ENCODE measurements at places on chromosomes 4 and X.
A peak's percentile ranks its signal among the peaks of the same experiment; 100 is the strongest.

DNA sequence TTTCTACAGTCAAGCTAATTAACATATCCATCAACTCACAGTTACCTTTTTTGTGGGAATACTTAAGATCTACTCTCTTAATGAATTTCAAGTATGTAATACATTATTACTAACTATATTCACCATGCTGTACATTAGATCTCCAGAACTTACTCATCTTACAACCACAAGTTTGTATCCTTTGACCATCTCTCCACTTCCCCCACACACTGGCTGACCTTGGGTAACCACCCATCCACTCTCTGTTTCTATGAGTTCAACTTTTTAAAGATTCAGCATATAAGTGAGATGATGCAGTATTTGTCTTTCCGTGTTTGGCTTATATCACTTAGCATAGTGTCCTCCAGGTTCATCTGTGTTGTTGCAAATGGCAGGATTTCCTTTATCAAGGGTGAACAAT, 30.5 kb upstream of the MAGED1 start:
- no peak for DNase-seq

DNA sequence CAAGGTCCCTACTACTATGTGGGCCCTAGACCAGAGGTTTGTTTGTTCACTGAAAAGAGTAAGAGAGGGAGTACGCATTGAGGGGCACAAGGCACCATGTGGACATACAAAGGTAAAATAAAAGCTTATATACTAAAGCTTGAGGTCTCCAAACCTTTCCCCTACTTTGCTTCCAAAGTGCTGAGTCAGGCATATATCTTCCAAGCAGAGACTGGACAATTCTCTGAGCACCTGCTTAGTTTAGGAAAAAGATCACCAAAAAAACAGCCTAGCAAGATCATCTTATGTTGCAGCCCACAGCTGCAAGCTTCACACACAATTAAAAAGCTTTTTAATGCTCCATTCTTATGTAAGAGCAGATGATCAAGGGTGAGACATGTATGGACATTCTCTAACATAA, 119.5 kb downstream of the WDFY3 start:
- DNase-seq, result no peak

- peak; percentile 95 for DNase-seq
These were observed 137.5 kb downstream of the PALLD start for GRCh38 chr4:168634276-168634802.

- peak; percentile 18 for DNase-seq
These were observed 373.6 kb upstream of the MAGEB2 start for GRCh38 chrX:29841750-29842149.

DNA sequence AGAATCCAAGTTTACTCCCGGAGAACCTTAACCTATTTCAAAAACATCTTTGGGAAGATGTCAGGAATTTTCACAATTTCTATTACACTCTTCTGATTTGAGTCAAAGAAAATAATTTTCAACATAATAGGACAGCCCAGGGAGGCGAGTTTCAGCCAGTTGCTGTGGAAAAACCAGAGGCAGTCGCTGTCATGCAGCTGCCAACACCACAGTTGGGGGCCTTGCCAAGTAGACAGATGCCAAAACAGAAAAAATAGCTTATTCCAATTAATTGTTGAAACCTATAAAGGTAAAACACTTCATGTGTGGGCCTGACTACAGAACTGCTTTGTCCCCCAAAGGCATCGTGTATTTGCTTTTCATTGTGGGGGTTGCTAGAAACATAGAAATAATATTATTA, 225.8 kb downstream of the DMD start:
- DNase-seq, result no peak

DNA sequence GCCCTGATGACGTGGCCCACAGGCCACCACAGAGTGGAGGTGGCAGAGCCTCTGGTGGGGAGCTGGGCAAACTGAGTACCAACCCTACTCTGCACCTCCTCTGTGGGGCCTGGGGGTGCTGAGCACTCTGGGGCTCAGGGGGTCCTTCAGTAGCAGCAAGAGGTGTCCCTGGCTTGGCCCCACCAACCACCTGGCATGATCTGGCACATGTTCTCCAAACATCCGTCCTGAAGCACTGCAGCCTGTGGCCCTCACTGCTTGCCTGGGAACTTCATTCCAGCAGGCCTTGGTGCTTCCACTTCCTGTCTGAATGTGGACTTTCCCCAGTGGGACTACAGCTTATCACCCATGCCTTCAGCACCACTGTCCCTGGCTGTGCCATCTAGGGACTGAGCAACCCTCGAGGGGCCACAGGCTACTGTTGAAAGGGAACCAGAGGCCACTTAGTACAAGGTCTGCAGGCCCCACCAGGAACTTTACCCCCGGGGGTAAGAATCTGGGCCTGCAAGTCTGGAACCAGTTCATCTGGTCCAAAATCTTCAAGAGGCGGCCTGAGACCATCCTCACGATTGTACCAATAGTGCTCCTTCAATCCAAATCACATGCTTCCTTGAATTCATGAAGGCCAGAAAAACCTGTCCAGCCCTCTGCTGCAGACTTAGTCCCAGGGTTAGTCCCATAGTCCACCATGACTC, 13.2 kb downstream of the TNIP2 start:
- no peak for DNase-seq

DNA sequence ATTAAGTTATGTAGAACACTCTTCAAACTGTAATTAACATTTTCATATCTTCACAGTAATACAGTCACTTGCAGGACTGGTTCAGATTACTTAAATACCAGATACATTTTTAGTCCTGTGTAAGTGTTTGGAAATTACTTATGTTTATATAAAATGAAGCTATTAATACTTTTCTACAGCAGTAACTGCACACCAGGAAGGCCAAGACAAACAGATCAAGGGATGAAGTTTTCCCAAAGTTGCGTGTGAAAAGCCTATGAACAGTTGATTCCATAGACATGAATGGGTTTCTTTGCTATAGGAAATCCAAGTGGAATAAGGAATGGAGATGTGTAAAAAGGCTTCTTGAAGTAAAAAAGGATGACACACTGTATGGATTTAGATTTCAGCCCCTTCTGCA, 28.9 kb upstream of the DRP2 start:
- no peak for DNase-seq

GRCh38 chrX:2489446-2490445, 11.0 kb downstream of the DHRSX start:
- no peak for DNase-seq

DNA sequence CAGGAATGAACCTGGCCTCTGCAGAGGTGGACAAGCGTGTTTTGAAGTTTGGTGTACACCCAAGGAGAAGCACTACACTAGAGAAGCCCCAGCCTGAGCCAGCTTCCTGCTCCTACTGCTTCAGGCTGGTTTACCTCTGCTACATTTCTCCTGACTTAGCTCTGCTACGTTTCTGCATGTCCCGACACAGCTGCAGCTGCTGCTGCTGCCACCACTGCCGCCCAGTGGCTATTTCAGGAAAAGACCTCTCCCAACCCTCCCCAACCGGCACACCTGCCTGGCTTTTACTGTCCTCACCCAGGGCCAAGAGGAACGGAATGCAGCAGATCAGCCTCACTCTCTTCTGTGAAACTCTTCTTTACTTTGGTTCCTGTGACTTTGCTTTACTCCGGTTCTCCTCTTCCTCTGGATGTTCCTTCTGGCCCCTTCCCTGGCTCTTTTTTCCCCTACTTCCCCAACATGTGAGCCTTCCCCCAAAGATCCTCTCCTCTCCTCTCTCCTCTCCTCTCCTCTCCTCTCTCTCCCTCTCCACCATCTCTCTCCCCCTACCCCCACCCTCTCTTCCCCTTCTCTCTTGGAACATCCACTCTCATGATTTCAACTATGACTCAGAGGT, 3.1 kb upstream of the P2RY4 start:
- no peak for DNase-seq

GRCh38 chr4:1031956-1032795, 20.8 kb downstream of the FGFRL1 start:
- DNase-seq, result no peak

- DNase-seq, result no peak
These were observed 2.1 kb upstream of the STAP1 start for GRCh38 chr4:67556436-67556835.

- DNase-seq, result no peak
These were observed 124.4 kb downstream of the CPE start for GRCh38 chr4:165502916-165503907.

DNA sequence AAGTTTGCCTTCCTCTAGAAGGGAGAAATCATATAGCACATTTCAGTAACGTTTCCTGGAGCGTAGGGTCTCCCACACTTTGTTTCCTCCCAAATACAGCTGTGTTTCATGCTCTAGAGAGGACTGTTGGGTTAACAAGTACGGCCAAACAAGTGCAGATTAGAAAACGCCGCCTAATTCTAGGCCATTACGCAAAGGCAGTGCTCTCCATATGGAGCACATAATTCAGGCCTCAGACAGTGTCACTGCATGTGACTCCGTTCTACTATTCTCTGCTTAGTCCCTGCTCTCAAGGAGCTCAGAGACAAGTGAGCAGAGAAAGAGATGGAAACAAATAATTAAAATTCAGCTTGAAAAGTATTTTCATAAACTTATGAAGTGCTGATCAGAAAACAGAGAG, 11.6 kb downstream of the ZNF827 start:
- no peak for DNase-seq

- DNase-seq, result no peak
These were observed 37.1 kb downstream of the PCDH10 start for GRCh38 chr4:133186210-133186609.

- peak; percentile 89 for DNase-seq
These were observed 94.5 kb downstream of the ANXA3 start for GRCh38 chr4:78645853-78646757.

- no peak for DNase-seq
These were observed 350.9 kb downstream of the RPA4 start for GRCh38 chrX:97234471-97235081.

DNA sequence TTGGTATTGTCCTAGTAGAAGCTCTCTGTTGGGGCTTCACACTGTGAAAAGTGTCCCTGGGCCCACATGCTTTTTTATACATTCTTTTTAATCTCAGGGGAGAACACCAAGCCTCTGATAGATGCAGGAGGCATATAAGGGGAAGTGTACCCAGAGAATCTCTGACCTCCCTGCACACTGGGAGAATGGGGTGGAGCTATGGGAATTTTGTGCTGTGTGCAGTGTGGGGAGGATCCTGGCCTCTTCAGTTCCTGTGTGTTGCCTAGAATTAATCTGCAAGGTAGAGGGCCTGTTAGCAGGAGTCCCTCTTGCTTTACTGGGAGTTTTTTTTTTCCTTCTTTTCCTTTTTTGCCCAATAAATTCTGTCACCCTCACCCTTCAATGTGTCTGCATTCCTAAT, 49.2 kb upstream of the SPIN4 start:
- DNase-seq, result no peak

DNA sequence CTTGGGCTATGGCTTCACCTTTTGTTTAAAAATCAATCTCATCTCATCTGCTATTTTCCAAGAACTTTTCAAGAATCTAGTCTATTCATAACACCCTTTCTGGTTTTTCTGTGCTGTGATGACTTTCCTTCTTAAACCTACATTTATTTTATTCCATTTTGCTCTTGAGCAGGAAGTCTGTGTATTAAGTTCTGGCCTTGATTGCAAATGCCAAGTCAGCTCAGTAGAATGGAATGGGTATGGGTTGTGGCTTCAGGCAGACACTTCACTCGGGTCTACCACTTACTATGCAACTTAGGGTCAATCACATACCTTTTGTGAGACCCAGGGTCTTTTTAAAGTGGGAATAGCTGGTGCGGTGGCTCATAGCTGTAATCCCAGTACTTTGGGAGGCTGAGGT, 522.3 kb downstream of the TRIML1 start:
- DNase-seq, result no peak

DNA sequence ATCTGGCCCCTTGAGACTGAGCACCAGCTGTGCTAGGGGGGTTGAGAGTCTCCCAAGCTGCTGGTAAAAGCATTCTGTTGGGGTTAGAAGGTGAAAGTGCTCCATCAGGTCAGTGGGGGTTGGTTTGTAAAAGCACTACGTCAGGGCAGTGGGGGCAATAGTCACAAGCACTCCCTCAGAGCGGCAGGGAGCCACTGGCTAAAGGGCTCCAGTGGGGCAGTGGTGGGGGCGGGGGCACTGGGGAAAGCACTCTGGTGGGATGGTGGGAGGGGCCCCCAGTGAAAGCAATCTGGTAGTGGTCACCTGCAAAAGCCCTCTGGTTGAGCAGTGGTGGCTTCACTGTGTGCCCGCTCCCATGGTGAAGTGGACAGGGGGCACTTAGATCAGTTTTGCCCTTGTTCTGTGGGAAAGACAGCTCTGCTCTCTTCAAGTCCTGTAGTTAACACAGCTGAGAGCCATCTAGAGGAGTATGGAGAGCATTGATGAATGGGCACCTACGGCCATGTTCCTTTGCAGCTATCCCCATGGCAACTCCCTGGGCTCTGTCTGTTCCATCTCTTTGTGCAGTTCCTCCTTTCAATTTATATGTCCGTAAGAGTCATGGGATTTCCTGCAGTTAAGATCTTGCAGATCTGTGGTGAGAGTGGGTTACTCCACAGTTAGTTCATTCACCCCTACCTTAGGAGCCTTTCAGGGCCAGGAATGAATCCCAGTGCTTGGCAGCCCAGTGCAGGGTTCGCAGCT, 106.4 kb downstream of the SH3BGRL start:
- DNase-seq, result no peak

- DNase-seq, result no peak
These were observed 26.9 kb upstream of the ARMCX2 start for GRCh38 chrX:101686574-101686973.

- no peak for DNase-seq
These were observed 11.2 kb upstream of the CXCR3 start for GRCh38 chrX:71629467-71629866.

DNA sequence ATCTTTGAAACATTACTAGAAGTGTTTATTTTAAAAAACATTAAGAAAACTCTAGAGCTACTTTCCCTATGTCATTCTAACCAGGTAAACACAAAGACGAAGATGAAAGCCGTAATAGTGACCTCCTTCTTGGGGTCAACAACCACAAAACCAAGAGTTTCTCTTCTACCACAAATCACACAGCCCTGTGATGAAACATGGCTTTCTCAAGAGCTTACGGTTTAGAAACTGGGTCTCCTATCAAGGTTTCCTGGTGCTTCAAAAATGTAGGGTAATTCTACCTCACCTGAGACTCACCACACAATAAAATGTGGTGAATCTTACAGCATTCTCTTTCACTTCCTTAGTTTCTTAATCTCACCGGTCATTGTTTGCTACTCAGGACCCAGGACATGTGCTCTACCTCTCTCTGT, 50.9 kb downstream of the CORIN start:
- no peak for DNase-seq
